ENCODE measurements at places on chromosomes 7 and 10.
A peak's percentile ranks its signal among the peaks of the same experiment; 100 is the strongest.

DNA sequence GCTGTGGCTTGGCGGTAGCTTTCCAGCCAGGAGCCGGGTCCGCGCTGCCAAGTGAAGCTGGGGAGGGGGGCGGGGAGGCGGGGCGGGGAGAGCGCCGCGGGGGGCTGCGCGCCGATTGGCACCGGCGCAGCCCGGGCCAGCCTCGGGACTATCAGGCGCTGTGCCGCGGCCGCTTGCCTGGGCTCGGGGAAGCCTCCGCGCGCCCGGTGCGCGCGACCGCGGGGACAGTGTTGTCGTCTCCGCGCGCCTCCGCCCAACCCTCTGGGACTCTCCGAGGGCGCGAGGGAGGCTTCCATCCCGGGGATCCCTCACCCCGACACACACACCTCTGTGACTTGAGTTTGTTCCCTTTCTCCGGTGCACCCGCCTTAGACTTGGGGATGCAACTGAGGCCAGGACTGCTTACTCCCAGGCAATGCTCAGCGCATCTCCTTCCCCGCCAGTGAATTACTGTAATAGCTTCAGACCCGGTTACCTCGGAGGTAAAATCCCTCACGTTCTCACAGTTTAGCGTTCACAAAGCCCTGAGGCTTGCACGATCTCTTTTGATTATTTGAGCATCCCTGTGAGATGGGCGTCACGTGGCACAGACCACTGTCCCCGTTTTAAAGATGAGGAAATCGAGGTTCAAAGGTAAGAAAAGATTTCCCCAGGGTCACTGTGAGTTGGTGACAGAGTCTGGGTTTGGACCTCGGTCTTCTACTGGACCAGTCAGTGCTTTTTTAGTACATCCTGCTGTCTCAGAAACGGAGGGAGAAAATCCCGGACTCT lies at the start of gene NKX1-2:
TSS of gene NKX1-2 (minus strand) at position 24 of the 771 bp plus-strand sequence. CDS start 92 bp downstream, outside the sequence.
- no peak for DNase-seq

GRCh38 chr7:2802504-2803341 lies 41.4 kb downstream of the GNA12 start:
- no peak for DNase-seq

- no peak for DNase-seq
Measured at GRCh38 chr7:123437447-123437995, 96.9 kb downstream of the IQUB start.

- no peak for DNase-seq
Measured at GRCh38 chr7:21642422-21642821, 99.6 kb downstream of the DNAH11 start.

DNA sequence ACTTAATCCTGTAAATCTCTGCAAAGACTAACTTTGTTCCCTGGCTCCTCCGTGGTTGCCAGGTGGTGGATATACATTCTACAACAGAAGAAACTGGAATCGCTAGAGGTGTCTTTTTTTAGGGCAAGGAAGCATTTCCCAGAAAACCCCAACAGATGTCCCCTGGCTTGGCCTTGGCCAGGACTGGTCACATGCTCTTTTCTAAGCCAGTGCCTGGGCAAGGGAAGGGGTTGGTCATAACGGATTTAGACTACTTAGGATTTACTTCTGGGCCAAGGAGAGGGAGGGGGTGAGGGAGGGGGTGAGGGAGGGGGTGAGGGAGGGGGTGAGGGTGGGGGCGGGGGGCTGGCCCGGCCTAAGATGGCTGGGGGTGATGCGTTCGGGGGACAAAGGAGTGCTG lies 105.7 kb downstream of the SNX10 start:
- DNase-seq: peak; percentile 73

GRCh38 chr7:55983537-55983936 lies 19.2 kb downstream of the NIPSNAP2 start:
- DNase-seq: no peak

DNA sequence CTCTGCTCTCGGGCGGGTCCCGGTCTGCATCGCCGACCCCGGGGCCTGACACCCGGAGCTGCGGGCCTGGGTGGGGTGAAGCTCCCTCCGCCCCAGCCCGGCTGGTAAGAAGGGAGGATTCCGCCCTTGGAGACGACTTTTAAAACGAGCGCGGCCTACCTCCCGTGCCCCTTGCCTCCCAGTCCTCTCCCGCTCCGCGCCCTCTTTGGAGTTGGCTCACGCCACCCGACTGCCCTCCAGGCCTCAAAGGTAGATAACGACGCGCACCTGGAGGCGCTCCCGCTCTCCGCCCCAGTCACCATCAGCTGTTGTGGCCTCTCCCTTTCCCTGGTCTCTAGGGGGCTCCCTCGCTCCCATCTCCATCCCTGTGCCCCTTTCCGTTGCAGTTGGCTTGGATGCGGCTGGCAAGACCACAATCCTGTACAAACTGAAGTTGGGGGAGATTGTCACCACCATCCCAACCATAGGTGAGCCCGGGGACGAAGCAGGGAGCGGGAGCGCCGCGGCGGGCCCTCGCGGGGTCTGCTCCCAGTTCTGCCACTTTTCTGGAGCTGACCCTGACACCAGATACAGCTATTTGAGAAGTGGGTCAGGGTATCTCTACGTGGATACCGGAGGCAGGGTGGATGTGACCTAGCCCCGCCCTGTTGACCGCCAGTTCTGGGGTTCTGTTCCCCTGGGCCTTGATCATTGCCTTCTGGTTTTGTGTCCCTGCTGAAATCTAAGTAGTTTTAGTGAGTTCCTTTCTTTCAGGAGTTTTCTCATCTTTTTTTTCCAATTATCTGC lies 679 bp downstream of the ARF5 start:
- DNase-seq: peak; percentile 11

GRCh38 chr7:31892099-31892829 lies 177.9 kb downstream of the PDE1C start:
- no peak for DNase-seq

DNA sequence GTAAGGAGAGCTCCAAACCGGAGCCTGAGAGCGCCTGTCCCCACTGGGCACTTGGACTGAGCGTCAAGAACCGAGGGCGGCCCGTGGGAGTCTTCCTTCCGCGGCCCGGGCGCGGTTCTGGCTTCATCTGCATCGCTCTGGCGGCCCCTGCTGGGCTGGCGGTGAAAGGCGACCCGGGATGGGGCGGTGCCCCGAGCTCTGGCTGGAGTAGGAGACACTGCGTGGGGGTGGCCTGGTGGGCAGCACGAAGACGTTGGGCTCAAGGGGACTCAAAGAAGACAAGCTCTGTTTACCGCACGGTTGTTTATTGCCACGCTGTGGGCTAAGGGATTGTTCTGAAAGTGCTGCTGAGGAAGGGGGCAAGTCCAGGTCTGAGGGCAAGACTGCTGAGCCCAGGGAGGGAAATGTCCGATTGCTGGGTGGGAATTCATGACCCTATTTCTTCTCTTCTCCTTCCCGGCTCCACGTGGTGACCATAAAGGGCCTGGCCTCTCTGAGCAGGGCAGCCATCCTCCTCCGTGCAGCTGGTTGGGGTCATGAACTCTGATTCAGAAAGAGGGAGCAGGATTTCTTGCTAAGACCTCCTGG lies 29.8 kb downstream of the PLAU start:
- DNase-seq: no peak

DNA sequence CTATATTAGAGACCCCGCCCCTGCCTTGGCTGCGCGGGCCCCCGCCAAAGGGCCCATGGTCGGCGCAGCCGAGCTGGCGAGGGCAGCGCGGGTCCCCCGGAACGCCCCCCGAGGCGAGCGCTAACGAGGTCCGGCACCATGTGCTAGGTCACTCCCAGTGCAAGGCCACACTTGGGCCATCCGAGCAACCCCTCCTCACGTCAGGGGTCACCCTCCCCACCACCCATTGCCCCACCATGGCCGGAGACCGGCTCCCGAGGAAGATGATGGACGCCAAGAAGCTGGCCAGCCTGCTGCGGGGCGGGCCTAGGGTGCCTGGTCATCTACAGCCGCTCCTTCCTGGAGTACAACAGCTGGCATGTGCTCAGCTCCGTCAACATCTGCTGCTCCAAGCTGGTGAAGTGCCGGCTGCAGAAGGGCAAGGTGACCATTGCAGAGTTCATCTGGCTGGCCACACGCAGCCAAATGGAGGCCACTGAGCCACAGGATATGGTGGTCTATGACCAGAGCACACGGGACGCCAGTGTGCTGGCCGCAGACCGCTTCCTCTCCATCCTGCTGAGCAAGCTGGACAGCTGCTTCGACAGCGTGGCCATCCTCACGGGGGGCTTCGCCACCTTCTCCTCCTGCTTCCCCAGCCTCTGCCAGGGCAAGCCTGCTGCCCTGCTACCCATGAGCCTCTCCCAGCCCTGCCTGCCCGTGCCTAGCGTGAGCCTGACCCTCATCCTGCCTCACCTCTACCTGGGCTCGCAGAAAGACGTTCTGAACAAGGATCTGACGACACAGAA lies 12.4 kb upstream of the SEC24C start:
- no peak for DNase-seq

DNA sequence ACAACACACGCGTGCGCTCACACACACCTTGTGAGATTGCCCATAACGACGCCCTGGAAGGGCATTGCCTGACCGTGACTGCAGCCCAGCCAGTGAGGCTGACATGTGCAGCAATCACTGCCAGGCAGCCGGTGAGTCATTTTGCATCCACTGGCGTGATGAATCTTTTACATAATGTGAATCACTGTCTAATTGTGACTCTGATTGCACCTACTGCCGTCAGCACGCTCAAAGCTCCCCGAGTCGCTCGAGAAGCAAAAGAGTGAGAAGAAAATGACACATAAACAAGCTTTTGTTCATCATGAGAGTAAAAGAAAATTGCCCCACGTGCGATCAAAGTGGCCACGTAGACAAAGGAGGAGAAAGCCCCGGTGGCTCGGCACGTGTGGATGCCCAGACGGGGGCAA lies 117.4 kb upstream of the PFKP start:
- DNase-seq: no peak

DNA sequence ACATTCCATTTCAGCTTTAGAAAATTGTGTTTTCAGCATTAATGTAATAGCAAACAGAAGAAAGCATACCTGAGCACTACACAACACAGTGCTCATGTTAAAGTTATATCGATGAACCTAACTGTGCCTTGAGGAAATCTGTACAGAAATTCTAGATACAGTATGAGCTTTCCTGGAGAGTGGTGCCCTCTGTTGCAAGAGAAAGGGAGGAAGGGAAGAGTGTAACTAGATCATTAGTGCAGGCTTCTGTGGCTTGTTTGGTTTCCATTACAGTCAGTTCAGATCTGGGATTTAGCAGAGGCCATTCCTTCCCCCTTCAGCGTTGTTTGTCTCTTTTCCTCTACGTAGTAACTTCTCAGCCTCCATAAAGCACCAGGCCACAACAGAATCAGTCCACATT lies 139.7 kb downstream of the HTR7 start:
- no peak for DNase-seq

GRCh38 chr7:37475646-37476045 lies 27.0 kb upstream of the ELMO1 start:
- no peak for DNase-seq

DNA sequence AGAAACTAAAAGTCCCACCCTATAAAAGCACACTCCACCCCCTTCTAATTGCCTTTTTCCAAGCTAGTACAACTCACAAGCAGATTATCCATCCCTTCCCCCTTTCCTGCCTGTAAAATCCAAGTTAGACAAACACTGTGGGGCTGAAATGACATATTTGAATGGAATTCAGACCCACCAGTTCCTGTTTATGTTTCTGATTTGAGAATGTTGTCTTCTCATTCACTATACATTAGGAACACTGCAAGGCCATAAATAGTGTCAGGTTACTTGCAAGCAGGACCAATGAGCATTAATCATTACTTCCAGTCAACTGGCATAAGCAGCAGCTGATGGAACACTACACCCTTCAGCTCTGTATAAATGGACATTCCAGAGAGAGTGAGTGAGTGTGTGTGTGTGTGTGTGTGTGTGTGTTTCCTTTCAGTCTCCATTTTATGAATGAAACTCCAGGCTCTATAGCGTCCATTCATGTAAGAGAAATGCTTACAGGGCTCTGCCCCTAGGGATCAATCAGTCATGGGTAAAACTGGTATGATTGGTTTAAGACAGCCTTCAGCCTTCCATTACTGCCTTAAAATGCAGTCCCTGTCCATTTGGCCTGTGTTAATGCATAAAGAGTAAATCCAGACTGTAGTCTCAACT lies 69.3 kb downstream of the ETV1 start:
- peak; percentile 31 for DNase-seq

- no peak for DNase-seq
Measured at GRCh38 chr10:128078136-128078969, 47.9 kb downstream of the MKI67 start.

GRCh38 chr10:124225029-124225466 lies 131.7 kb upstream of the CHST15 start:
- DNase-seq: no peak

GRCh38 chr10:79359816-79360498 lies 12.7 kb downstream of the PPIF start:
- no peak for DNase-seq

- DNase-seq: no peak
Measured at GRCh38 chr7:17516771-17517170, 218.3 kb downstream of the AHR start.

GRCh38 chr7:17633067-17633466 lies 307.2 kb downstream of the SNX13 start:
- no peak for DNase-seq

DNA sequence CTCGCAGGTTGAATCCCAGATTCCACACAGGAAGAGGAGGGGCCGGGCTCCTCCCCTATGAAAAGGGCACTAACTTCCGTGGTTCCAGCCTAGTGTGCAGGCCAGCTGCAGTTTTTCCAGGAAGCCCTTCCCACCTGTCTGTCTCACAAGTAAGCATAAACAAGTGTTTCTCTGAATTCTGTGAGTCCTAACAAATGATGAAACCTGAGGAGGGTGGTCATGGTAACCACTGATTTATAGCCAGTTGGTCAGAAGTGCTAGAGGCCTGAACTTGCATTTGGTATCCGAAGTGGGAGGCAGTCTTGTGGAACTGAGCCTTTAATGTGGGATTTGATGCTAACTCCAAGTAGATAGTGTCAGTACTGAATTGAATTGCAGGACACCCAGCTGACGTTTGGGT lies 54.7 kb upstream of the STEAP4 start:
- DNase-seq: peak; percentile 94

GRCh38 chr7:74658178-74659004 lies 873 bp downstream of the GTF2I start:
- peak; percentile 17 for DNase-seq
